Activated T-cell treated with anti-CD3 and anti-CD28 coated beads, Interleukin-2, amount 50 U/mL, for 72 hours (primary cell): ENCODE measurements at places on chromosomes 16 and 17. TPM values are rescaled to one million over a fixed set of nuclear protein-coding genes. Genes with fewer than 3 reads are reported as not detected.
A peak's percentile ranks its signal among the peaks of the same experiment; 100 is the strongest.

DNA sequence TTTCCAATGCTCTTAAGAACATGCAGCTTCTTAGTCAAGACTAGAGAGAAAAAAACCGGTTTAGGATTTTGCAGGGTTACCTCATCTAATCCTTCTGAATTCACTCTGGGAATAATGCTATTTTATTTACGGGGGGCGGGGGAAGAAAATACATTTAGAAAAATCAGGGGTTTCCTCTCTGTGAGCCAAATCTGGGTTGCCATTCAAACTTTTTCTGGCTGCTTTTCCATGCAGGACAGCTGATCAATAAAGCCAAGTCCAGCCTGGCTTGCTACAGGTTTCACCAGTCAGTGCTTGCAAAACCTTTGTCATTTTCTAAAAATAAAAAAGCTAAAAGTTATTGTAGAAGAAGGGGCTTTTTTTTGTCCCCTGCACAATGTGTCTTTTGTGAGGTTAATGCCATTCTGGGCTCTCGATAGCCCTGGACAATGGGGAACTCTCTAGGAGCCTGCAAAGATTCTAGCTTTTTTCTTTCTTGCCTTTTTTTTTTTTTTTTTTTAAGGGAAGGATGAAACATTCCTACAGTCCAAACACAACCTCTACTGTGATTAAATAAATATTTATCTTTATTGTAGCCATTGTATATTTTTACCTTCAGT, 13.1 kb upstream of the ZFHX3 start:
- peaks cover 80% of the 10 kb centered on the region for H3K27me3 ChIP-seq
- peaks cover 6% of the 10 kb centered on the region for H3K36me3 ChIP-seq
- no peak for DNase-seq
- no peak overlapping the region for H3K4me3 ChIP-seq
- H3K27ac ChIP-seq, result no peak overlapping the region
- H3K4me1 ChIP-seq, result peaks cover 23% of the 10 kb centered on the region

DNA sequence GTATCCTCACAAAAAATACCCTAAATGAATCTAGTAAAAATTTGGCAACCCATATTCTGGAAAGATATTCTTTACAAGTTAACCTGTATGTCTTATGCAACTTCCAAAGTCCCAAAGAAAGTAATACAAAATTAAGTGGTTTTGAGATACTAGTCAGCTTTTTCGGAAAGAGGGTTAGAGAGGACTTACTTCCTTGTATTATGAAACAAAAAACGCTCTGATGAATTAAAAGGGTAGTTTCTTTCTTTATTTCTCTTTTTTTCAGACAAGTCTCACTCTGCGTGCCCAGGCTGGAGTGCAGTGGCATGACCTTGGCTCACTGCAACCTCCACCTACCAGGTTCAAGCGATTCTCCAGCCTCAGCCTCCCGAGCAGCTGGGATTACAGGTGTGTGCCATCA, 51.6 kb downstream of the KANSL1 start:
- no peaks in the 10 kb centered on the region for H3K27me3 ChIP-seq
- H3K4me3 ChIP-seq, result peak overlapping the region; percentile 21
- no peak for DNase-seq
- H3K4me1 ChIP-seq, result peaks cover 100% of the 10 kb centered on the region

Gene SCIMP
- total RNA-seq, result not detected

DNA sequence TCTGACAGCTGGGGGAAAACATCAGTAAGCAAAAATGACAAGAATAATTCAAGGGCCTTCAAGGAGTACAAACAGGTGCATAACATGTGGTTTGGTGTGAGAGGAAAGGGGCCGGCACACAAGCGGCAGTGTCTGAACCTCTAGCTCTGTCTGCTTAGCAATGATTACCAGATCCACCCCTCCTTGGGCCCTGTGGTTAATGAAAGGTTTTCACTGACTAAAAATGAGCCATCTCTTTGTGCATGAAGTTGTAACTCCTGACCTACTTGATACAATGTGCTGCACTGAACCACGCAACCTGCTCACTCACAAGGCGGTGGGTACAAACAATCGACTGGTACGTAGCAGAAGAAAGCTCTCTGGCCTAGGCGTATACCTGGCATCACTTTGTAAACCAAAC, 15.1 kb downstream of the FAM117A start:
- H3K27ac ChIP-seq, result peak overlapping the region; percentile 85
- peak overlapping the region; percentile 23 for H3K4me3 ChIP-seq
- peaks cover 1% of the 10 kb centered on the region for H3K36me3 ChIP-seq
- H3K4me1 ChIP-seq, result peaks cover 65% of the 10 kb centered on the region
- peak; percentile 71 for DNase-seq

GRCh38 chr16:86824751-86825296, 246.5 kb downstream of the FOXL1 start:
- H3K36me3 ChIP-seq, result no peaks in the 10 kb centered on the region
- no peak for DNase-seq
- peaks cover 32% of the 10 kb centered on the region for H3K27me3 ChIP-seq
- H3K4me3 ChIP-seq, result no peak overlapping the region

GRCh38 chr16:85369741-85370528, 243.2 kb upstream of the GSE1 start:
- H3K27ac ChIP-seq, result no peak overlapping the region
- H3K27me3 ChIP-seq, result no peaks in the 10 kb centered on the region
- H3K4me3 ChIP-seq, result no peak overlapping the region
- DNase-seq, result peak; percentile 61
- H3K36me3 ChIP-seq, result no peaks in the 10 kb centered on the region
